ENCODE measurements at places on chromosomes 16 and 17.
A peak's percentile ranks its signal among the peaks of the same experiment; 100 is the strongest.

GRCh38 chr17:57655553-57655952 lies 89.5 kb downstream of the CCDC182 start:
- no peak for DNase-seq

DNA sequence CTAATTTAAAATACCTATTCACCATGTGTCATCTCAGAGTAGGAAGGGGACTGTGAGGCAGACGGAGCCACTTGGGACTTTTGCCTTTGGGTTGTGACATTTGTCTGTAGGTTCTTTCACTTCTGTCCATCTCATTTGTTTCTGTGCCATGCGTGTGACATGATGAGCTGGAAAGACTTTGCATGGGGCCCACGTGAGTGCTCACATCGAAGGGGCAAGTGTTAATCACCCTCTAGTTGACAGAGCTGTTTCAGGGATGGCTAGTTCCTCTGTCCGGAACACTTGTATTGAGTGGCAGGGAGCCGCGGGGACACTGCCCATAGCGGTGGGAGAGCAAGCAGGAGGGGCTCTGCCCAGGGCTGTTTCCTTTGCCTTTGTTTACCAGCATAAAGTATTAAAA lies 112.0 kb downstream of the RPTOR start:
- no peak for DNase-seq

DNA sequence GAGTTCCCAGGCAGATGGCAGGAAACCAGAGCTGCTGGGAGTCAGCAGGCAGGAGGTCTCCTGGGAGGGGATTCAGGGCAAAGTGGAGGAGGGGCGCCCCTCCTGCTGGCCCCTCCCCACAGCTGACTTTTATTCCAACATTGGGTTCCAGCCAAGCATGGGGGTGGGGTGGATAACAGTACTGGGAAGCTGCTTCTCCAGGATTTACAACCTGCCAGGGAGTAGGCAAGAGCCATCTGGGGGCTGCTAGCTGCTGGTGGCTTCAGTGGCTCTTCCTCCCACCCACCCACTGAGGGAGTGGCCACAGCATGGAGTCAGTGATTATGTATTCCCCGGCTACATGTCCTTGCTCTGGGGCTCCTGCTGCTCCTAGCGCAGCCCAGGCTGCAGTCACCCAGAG lies 36.8 kb downstream of the TMEM132E start:
- no peak for DNase-seq

- DNase-seq, result no peak
Measured at GRCh38 chr16:7055443-7055842, 277.2 kb upstream of the RBFOX1 start.

DNA sequence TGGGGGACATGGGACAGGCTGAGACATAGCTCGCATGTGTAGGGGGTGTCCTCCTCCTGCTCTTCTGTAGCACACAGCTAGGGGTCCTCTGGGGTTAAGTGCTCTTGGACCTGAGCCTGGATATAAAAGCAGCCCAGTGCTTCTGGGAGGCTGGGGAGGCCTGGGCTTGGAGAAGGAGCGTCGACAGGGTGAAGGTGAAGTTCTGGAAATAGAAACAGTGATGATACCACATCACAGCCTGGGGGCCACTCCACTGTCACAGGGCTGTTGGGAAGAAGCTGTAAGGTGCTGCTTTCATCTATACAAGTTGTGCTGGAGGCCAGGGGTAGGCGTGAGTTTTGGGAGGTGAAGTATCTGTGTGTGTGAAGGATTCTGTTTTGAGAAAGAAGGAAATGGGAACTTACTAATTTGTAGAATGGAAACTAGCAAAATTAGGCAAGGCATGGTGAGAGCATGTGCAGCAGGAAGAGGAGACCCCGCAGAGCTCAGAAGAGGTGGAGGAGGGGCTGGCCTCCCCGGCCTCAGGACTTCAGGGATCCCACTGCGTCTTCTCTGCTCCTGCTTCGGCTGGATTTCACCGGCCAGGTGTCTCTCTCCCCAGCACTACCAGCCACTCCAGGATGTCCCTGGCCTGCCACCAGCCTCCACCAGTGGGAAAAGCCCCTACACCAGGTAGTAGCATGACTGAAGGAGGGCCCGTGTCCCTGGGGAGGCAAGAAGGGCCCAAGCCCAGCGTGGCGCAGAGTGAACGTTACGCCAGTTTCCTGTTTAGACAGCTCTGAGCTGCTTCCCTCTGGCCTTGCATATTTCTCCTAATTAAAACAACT lies 19.4 kb downstream of the PLCG2 start:
- no peak for DNase-seq

DNA sequence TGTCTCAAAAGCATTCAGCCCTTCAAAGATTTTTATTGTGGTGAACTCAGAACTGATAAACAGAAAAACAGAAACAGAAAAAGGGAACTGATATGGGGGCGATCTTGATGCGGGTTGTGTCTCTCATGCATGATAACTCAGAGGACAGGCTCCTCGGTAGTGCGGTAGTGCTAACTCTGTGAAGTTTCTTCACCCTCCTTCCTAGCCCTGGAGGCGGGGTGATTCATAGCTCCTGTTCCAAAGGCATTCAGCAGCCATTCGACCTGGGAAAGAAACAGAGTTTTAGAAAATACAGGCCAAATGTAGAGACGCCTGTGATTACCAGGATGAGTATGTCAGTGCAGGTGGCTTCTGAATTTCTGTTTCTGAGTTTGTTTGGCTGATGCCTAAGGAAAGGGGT lies 5.5 kb upstream of the MAF start:
- DNase-seq, result peak; percentile 29

DNA sequence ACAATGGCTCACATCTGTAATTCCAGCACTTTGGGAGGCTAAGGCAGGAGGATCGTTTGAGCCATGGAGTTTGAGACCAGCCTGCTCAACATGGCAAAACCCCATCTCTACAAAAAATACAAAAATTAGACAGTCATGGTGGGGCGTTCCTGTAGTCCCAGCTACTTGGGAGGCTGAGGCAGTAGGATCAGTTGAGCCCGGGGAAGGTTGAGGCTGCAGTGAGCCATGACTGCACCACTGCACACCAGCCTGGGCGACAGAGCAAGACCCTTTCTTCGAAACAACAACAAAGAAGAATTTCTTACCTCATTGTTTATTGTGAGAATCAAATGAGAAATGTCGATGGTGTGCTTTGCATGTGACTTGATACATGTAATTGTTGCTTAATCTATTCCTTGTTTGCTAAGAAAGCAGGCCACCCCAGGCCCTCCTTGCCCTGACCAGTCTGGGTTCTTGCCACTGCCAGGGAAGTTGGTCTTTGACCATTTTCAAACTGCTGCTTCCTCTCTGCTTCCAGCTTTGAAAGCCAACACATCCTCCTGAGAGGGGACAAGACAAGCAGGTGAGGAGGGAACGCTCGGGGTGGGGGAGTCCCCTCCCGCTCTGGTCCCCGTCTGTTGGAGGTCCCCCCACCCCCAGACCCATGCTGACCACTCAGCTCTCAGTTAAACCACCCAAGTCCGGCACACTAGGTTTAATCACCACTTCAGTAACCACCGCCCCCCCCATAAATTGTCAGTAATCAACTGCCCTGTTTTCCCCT lies 47.3 kb upstream of the CPNE2 start:
- no peak for DNase-seq

DNA sequence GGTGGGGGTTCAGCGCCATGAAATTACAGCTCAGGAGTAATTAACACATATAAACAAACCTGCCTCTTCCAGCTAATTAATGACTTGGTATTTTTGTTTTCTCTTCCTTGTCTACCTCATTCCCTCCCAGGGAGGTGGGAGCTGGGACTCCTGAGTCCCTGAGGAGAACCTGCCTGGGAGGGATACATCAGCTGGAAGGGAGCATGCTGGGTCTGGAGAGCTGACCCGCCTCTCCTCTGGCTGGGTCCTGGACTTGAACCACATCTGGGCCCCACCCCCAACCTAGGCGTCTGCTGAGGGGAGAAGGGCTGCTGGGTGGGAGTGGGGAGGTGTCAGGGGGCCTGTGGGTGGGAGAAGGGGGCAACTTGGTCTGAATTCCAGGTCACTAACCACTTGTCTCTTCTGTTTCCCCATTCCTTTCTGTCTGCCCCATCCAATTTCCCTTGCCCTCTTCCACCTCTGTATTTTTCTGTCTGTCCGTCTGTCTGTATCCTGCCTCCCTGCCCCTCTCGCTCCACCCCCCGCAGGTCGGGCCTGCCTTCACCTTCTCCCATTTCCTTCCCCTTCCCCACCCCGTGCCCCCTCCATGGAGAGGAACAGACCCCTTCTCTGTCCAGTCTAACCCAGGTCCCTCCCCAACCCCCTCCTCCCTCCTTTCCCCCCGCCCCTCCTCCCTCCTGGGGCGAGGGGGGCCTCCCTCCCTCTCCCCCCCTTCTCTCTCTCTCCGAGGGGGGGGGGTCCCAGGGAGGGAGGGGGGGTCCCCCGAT lies at the start of gene NLGN2:
TSS of gene NLGN2 (plus strand) at position 361 of the 767 bp plus-strand sequence. CDS start 411 bp downstream, outside the sequence.
- DNase-seq, result no peak

DNA sequence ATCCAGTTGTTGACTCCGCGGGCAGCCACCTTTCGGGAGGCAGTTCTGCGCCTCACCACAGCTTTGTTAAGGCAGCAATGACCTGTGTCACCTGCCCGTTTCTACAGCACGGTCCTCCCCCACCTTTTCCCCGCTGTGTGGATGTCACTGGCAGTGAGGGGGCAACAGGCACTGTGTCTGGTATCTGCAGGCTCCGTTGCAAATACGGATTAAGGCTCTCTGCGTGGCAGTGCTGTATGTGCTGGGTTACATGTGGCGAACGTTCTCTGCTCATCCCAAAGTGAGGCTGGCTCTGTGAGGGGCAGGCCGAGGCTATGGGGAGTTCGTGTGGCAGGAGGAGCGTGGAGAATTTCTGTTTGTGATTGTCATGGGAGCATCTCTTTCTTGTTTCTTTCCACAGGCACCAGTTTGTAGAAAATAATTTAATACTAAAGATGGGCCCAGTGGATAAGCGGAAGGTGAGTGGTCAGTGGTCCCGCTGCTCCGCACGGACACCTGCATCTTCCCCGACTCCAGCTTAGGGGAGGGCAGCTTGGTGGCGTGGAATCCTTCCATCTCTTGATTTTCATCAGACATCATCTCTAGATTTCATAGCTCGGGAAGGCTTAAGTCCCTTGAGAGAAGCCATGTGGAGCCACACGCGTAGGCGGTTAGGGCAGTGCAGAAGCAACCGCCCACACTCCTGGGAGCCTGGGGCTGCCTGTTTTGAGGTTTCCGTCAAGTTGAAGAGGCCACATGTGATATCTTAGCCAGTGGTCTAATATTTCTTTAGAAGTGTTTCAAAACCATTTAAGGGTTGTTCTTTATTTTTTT lies 57.8 kb downstream of the PDPK1 start:
- no peak for DNase-seq

DNA sequence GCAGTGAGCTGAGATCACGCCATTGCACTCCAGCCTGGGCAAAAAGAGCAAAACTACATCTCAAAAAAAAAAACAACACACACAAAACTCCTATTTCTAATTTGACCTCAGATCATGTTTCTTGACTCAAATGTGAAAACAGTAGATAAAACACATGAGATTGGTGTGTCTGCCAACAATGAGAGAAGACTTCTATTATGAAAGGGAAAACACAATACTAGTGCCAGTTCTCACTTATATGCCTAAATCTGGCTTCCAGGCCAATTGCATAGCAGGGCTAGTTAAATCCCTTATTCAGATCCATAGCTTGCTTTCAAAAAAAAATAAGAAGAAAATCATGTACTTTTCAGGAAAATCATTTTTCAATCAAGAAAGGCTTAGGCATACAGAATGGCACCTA lies 39.4 kb downstream of the AP1G1 start:
- no peak for DNase-seq

GRCh38 chr17:42453439-42453838 lies 5.2 kb upstream of the ATP6V0A1 start:
- no peak for DNase-seq

DNA sequence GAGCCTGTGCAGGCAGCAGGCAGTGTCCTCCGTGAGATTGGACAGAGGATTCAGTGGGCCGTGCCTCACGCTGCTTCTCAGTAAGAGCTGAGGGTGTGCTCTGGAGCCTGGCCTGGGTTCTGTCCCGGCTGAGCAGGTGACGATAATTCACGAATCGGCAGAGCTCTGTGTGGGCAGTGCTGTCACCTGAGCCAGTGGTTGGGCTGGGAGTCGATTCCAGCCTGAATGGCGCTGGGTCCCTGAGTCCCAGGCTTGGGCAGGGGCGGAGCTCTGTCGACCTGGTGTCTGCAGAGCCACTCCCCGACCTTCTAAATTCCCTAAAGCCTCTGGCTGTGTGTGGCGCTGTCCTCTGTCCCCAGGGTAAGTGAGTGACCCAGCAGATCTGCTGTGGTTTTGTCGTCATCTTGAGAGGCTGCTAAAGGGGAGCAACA lies 8.4 kb downstream of the ACSF3 start:
- no peak for DNase-seq

DNA sequence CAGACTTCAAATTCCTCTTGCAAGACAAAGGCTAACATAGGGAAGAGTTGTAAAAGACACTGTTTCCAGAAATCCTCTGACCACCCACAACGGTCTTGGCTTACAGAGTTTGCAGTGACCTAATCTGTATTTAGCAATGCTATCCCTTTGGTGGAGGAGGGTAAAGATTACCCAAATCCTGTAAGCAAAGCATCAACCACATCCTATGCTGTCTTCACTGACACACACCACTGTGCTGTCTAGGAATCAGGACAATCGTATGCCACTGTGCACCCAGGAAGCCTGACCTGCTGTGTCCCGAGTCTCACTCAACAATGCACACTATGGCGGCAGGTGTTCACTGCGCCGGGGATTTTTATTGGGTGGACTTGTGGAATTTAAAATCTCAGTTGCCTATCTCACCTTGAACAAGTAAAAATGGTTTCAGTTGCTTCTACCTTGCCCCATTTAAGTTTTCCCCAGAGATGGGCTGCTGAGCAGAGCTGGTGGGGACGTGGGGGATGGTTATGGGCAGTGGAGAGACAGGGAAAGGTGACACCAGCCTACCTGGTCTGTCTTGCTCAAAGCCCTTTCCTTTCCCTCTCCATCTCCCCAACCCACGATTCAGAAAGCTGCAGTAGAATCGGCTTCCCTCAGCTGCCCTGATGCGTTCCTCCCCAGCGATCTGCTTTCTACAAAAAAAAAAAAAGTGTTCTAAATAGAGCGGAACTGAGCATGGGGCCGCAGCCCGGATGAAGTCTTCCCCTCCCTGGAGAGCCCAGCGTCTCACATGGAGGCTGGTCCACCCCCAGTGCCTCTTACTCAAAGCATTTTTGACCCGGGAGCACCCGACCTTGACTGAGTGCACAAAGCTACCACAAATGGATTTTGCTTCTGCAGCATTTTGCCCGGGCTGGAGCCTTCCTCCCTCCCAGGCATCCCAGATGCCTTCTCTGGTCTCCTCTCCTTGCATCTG lies 271.5 kb downstream of the SOX9 start:
- peak; percentile 86 for DNase-seq

- DNase-seq, result no peak
Measured at GRCh38 chr16:3065742-3066439, 451 bp downstream of the IL32 start.

- DNase-seq, result no peak
Measured at GRCh38 chr16:4747906-4748681, 13.8 kb downstream of the DNAAF8 start.
